GM23248 (cell line): ENCODE measurements at places on chromosomes 1 and 21.
A peak's percentile ranks its signal among the peaks of the same experiment; 100 is the strongest.

DNA sequence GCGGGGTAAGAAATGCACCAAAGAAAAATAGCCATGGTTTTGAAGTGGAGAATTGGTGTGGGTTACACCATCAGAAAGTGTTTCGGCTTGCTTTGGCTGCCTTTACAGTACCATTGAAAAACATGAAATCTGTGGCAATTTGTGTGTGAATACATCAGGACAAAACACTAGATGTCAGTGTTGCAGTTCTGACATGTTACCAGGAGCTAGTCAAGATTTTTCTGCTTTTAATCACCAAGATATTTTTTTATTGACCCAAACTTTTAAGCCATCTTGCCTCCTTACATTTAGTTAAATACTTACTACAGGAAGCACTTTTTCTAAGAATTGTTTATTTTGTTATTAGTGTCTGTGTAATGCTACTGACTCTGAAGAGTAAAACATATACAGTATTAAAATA is 14.3 kb downstream of the RRP15 start:
- peak; percentile 75 for DNase-seq

DNA sequence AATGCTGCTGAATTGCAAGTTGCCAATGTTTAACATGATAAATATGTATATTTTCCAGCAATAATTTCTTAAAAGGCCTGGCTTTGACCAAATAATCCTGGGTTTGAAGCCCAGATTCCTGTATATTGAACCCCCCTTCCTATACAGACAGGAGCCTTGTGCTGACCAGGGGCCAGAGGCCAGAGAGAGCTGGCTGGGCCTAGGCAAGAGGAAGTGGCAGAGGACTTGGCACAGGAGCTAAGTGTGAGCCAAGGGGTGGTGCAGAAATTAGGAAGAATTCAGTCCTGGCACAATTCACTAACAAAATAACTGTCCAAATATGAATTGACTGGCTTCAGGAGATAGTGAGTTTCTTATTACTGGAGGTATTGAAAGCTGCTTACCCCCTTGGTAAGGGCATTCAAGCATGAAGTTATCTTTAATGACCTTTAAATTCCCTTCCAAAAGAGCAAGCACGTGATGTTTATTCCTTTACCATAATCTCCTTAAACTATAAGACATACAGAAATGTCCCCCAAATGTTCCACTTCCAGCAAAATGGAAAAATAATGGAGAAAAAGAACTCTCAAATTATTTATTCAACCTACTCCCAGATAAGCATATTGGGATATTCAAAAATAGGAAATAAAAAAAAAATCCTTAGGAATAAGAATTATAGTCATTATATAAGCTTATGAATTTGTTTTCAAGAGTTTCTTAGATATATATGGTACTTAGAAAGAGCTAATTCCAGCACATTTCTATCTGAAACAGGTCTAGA is 26.6 kb downstream of the NIBAN1 start:
- no peak for DNase-seq

DNA sequence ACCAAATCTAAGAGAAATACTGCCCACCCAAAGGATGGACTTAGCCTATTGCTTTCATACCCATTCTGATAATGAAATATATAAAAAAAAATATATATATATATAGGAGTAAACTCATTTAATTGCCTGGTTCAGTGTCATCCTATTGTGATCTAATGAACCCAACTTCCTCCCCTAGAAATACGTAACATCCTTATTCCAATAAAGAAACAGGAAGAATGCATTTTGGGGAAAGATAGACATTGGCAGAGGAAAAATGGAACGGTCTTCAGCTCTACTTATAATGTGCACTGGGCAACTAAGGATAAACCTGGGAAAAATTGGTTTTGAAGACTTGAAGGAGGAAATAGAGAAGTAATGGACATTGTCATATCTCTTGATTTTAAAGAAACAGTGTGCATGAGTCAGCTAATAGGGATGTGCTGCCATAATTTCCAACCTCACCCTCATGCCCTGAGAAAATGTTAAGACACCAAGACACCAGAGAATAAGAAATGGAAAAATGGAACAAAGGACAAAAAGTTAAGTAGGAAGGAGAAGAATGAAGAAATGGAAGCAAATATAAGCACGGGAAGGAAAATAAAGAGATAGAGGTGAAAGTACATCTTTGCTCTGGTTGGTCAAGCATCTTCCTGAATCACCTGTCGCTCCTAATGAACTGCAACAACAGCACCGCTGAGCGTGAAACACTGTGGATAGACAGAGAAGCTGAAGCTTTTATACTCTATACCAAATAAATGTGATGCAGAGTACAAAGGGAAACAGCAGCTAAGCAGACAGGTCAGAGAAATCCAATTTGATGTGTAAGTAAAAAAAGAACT is 5.4 kb downstream of the UBR4 start:
- peak; percentile 45 for DNase-seq

DNA sequence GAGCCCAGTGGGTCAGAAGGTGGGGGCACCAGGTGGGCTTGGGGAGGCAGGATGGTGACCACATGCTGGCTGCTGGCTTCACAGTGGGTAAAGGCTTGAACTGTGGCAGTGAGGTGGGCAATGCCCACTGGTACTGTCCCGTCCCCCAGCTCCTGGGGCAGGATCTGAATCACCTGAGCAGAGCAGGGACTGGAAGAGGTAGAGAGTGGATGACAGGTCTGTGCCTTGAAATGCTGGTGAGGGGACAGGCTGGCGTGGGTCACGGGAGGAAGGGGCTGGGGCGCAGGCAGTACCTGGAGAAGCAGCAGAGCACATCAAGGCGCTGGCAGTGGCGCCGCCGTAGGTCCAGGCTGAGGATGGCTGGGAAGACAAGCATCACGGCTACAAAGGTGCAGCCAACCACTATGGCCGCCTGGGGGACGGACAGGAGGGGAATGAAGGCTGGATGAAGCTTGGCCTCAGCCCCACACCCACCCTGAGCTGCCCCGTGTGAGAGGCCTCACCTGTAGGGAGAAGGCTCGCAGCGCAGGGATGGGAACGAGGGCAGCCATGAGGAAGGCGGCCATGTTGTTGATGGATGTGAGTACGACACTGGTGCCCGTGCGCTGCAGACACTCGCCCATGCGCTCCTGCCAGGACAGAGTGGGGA is 14.9 kb downstream of the PTCH2 start:
- DNase-seq = no peak

DNA sequence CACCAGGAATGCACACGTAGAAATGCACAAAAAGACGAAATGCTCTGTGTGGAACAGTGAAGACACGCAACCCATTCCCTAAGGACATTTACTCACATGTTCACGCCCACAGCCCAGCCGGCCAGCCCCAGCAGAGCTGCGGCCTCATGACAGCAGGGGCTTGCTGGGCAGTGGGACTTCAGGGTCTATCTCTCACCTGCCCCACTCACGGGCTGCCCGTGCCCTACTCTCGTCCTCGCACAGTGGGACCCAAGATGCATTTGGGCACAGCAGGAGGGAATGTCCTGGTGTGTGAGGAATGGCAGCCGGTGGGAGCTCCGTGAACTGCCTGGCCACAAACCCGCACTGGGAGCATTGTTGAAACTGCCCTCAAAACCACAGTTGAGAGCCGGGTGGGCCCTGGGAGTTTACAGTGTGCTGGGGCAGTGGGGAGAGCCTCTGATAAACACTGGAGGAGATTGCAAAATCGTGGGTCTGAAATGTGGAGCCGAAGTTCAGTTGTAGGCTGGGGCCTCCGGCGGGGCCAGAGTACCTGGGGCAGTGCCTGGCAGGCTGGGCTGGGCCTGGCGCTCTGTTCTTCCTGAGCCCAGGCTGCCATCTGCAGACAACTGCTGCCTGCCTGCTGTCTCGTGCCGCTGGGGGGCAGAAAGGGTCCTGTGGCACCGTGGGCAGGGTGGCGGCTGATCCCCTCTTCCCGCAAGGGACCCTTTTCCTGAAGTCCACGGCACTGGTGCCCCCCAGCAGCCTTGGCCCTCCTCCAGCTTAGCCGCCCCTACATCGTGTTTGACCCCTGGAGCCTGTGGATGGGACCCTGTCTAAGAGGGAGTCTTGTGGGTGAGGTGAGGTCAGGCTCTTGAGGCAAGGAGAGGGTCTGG is 20.7 kb upstream of the POFUT2 start:
- no peak for DNase-seq

- DNase-seq = peak; percentile 70
Measured at GRCh38 chr1:226128487-226129075, 58.0 kb downstream of the ACBD3 start.
